ENCODE measurements at places on chromosomes 6 and 20.
A peak's percentile ranks its signal among the peaks of the same experiment; 100 is the strongest.

- no peak for DNase-seq
These were observed 74.4 kb downstream of the SMOC2 start for GRCh38 chr6:168515376-168515775.

DNA sequence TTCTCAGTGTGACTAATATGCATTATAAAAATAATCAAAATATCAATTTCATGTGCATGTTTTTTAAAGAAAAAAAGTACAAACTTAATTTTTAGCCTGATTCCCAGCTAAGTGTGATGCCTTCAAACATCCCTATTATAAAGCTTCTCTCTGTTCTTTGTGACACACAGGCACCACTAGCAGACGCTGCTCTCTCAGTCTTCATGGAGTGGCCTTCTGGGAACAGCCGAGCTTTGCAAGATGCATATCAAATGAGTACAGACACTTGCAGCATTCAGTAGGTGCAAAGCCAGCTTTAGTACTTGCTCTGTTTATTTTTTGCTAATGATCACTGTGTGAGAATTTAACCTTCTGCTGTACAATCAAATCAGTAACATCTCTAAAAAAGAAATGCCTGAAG, 340.0 kb downstream of the ADGRB3 start:
- DNase-seq = peak; percentile 56

DNA sequence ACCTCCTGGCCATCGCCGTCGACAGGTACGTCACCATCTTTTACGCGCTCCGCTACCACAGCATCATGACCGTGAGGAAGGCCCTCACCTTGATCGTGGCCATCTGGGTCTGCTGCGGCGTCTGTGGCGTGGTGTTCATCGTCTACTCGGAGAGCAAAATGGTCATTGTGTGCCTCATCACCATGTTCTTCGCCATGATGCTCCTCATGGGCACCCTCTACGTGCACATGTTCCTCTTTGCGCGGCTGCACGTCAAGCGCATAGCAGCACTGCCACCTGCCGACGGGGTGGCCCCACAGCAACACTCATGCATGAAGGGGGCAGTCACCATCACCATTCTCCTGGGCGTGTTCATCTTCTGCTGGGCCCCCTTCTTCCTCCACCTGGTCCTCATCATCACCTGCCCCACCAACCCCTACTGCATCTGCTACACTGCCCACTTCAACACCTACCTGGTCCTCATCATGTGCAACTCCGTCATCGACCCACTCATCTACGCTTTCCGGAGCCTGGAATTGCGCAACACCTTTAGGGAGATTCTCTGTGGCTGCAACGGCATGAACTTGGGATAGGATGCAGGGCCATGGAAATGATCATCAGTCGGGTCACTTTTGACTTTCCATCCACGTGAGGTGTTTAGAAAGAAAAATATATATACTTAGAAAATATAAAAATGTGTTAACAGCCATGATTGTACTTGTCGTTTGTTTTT, 868 bp downstream of the MC3R start:
- no peak for DNase-seq

GRCh38 chr6:3517350-3517749, 60.5 kb upstream of the SLC22A23 start:
- DNase-seq = no peak

DNA sequence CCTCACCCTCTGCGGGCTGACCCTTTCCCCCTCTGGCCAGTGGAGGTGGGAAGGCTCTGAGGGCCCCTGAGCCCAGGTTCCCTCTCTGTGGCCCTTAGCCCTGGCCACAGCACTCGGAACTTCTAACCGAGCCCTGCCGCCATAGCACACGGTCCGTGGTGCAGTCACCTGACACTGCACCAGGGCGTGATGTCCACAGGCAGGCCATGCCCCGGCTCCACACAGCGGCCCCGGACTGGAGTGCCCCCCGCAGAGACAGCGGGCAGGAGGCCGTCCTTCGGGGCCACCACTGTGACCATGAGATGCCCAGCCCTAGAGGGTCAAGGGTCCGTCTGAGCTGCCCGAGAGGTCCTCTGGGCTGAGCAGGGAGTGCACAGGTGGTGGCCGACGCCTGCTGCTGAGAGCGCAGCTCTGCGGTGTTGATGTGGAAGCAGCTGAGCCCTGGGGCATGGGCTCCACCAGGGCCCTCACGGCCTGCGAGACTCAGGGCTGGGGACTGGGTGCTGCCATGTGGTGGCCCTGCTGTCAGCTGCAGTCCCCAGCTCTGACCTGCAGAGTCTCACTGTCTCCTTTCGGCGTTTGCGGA, 11.2 kb upstream of the BHLHE23 start:
- DNase-seq = peak; percentile 35

DNA sequence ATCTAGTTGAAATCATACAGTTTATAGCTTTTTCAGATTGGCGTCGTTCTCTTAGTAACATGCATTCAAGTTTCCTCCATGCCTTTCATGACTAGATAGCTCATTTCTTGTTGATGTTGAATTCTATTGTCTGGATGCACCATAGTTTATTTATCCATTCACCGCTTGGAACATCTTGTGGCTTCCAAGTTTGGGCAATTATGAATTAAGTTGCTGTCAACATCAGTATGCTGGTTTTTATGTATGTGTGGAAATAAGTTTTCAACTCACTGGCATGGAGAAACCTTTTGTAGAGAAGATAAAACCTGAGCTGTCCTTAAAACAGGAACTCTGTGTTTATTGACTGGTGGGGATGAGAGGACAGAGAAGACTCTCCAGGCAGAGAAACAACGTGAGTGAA, 248.0 kb downstream of the CDC5L start:
- DNase-seq = no peak

DNA sequence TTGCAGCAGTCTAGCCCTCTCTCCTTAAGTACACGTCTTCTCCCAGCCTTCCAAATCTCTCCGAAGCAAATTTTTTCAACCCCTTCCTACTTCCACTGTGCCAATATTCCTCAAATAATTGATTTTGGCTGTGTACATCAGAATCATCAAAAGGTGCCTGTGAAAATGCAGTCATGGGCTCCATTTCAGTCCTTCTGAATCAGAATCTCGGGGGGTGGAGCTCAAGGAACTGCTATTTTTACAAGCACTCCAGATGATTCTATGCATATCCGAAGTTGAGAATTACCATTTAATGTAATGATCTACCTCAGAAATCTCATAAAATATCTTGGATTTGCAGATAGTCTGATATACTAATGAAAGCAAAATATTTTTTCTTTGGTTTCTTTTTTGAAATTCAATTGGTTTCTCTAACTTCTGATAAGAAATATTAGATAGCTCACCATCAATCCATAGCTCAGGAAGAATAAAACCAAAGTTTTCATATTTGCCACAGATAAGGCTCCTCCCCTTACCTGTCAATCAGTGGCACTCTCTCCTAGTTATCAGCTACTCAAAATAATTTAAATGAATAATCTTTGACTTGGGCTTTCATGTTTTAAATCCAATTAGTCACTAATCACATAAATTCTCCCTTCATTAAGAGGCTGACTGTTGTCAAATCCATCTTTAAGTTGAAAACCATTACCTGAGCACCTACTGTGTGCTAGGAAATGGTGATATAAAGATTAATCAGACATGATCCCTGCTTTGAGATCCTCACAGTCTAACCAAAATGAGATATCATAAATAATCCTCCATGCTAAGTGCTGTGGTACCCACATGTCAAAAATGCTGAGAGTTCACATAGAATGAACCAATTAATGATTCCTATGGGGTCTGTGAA, 36.4 kb upstream of the STXBP5 start:
- no peak for DNase-seq

GRCh38 chr6:218153-219018, 73.9 kb upstream of the DUSP22 start:
- DNase-seq = peak; percentile 68

DNA sequence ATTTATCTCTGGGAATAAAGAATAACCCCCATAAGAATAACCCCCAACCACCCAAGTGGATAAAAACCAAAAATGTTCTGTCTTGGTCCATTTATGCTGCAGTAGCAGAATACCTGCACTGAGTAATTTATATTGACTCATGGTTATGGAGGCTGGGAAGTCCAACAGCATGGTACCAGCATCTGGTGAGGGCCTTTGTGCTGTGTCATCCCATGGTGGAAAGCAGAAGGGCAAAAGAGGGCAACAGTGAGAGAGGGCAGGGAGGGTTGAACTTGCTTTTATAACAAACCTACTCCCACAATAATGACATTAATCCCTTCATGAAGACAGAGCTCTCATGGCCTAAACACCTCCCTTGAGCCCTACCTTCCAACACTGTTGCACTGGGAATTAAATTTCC, 133.7 kb downstream of the ERMARD start:
- DNase-seq = no peak

GRCh38 chr20:63074631-63075030, 67.9 kb upstream of the BHLHE23 start:
- DNase-seq = no peak

DNA sequence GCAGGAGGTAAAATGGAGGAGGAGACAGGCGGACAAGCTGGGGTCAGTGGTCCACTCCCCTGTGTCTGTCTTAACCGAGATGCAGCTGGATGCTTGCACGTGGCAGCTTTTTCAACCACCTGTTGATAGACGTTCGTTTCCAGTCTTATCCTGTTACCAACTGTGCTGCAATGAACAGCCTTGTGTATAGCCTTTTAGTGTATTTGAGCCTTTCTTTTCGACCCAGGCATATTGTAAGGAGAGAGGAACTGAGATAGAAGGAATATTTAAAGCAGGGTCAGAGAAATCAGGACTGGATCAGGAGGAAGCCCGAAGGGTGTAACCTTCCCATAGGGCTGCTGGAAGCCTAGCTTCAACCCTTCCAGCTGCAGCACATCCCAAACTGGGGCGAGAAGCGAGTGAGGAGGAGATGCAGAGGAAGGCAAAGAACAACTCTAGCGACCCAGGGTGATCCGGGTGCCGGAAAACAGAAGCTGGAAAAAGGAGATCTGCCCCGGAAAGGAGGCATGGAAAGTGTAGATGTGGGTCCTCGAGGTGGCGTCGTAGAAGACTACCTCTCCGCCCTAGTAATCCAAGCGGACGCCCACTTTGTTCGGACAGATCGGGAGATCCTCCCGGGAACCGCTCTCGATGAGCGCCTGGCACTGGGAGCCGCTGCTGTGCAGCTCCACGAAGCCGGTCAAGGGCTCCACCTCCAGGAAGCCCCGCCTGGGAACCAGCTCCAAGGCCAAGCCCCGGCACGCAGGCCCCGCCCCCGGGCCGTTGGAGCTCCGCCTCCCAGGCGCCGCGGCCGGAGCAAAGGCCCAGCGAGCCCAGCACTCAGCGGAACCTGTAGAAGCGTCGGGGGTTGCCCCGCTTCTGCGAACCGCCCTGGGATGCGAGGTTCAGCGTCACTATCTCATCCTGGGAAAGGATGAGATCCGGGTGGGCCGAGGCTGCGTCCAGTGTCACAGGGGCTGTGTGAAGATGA, 11.2 kb downstream of the TRIM31 start:
- peak; percentile 94 for DNase-seq

GRCh38 chr6:83511901-83512681, at the start of gene PRSS35:
TSS of gene PRSS35 (plus strand) at chr6:83512534. CDS start at chr6:83523442, 10,908 bp downstream.
- peak; percentile 83 for DNase-seq

DNA sequence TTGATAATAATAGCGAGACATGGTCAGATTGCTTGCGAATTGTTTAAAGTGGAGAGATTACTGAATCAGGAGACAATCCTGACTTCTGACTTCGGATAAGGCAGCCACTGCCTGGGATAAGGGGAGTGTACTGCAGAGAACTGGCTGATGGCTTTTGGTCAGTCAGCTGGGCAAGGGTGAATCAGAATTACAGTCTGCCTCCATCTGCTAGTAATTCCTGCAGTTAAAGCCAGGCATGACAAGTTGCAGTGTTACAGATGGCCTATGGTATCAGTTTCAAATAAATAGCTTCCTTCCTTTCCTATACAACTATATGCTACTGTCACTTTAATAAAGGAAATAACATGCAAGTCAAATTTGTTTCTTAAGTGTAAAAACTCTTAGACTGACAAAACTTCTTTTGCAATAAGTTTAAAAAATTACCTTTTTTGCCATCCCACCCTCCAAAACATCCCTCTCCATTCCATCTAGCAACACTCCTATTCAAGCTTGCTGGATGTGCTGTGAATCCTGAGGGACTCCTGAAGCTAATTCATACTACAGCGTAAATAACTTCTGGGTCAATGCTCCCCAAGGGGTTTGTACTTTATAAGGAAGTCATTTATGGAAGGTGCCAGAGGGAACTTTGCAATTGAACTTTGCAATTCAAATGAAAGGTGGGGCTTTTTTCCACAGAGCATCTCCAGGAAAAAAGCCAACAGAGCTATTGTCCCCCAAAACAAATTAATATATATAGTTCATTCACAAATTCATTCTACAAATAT, 245.2 kb downstream of the ADGRB3 start:
- DNase-seq = no peak

DNA sequence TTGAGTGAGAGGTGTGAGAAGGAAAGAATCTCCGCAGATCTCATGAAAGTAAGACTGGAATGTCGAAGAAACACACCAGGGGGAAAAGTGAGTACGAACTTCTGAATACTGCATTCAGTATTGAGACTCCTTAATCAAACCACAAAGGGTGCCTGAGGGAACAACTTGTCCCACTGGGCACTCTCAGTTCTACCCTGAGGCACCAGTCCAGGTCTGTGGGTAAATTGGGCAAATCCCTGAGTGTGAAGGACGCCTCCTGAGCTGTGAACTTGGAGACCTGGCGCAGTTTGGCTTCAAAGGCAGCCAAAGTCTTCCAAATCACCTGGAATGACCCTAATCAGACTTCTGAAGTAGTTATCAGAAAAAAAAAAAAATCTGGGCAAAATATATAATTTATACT, 329.7 kb downstream of the BTBD9 start:
- no peak for DNase-seq
